ENCODE measurements at places on chromosomes 3 and 15.

DNA sequence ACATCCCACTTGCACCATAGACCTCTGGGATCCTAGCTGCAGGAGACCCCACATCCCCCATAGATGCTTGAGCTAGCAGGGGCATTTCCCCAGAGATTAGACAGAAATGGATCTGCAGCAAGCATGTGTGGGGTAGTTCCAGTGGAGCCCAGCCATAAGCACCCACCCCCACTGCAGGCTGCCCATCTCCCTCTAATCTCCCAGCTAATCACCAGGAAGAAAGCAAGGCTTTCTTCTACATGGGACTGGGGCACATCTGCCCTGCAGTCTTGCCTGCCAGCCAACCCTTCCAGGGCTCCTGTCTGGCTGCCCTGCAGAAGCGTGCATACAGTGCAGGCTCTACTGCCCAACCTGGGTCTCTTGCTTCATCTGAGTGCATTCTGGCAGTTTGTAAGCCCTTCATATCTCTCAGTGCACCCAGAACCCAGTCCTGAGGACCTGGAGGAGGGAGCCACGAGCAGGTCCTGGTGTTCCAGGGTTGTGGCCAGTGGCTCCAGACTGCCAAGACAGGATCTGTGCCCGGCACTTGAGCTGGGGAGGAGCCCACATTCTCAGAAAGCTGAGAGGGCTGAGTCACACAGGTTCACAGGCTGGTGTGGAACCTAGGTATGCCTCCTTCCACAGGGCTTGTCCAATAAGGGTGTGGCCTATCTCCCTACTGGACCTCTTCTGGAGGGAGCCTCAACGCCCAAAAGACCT is 49.9 kb upstream of the IGSF11 start:
- no peak for DNase-seq

DNA sequence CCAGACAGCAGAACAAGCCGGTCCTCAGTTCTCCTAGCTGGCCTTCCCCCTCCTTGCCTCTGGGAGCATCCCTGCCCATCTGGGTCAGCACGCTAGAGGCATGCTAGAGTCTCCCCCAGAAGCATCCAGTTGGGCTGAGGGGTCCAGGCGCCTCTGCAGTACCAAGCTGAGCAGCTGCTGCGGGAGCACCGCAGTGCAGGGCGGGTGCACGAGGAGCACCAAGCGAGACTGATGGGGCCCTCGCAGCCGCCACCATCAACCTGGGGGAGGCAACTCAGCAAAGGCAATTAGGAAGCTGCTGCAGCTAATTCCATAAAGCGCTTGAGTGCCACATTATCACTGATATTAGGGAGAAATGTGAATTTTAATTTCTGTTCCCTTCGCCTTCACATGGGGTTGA is 12.4 kb downstream of the CACNA2D3 start:
- no peak for DNase-seq

DNA sequence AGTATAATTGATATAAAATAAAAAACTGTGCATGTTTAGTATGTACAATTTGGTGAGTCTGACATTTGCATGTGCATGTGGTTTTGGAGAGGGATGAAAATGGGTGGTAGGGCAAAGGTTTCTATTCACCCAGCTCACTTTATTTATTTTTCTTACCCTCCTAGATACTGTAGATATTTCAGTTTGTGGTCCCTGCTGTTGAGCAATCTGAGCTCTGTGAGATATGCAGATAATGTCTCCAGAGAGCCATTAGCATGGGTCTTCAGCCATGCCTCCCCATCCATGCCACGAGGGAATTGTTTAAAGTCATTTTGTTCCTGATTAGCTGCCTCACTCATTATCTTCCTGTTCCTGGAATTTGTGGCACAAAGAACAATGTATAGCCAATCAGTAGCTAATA is 44.4 kb upstream of the B3GALNT1 start:
- DNase-seq: no peak

DNA sequence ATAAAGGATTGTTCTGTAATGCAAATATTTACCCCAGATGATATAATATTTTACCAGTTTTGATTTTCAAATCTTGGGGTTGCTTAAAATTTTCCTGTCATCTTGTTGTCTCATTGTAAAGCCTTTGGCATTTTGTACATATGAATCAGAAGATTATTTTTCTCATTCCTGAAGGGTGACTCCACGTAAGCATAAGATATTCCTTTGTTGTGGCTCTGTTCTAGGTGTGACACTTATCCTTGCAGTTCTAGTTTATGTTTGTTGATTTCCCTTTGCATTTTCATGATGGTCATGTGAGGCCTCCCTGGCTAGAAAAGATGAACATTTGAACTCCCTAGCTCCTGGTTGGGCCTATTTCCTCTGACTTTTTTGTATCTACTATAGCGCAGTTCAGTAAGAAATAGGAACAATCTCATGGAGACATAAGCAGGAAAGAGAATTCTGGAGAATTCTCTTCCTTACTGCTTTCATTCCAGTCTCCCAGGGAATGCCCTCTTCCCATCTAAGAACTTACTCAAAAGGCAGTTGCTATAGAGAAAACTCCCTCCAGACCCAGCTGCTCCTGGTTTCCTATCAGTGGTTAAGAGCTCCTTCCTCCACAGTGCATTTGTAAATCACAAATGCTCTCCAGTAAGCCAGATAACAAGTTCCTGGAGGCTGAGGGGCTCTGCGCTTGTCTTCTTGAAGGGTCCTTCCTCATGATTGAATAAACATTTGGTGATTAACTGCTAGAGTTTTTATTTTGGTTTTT is 124.7 kb downstream of the WNT5A start:
- DNase-seq: peak; percentile 42

GRCh38 chr15:101348015-101348414 is 53.0 kb upstream of the SNRPA1 start:
- no peak for DNase-seq

DNA sequence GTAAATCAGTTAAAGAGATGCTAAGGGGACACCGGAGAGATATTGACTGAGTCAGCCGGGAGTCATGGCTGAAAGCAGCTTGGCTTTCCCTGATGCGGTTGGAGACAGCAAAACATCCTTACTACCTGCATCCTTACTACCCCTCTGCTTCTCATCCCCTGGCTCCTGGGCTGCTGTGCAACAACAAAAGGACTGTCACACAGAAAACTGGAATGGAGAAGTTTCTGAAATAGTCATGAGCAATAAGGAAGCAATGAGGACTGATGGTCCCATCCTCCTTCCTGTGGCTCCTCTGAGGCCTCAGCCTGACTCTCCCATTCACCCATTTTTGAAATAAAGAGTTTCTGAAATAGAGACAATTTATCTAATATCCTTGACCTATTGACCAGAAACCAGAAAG is 1.1 kb downstream of the HCLS1 start:
- no peak for DNase-seq

GRCh38 chr3:196951371-196951770 is 9.0 kb upstream of the NCBP2 start:
- DNase-seq: no peak

DNA sequence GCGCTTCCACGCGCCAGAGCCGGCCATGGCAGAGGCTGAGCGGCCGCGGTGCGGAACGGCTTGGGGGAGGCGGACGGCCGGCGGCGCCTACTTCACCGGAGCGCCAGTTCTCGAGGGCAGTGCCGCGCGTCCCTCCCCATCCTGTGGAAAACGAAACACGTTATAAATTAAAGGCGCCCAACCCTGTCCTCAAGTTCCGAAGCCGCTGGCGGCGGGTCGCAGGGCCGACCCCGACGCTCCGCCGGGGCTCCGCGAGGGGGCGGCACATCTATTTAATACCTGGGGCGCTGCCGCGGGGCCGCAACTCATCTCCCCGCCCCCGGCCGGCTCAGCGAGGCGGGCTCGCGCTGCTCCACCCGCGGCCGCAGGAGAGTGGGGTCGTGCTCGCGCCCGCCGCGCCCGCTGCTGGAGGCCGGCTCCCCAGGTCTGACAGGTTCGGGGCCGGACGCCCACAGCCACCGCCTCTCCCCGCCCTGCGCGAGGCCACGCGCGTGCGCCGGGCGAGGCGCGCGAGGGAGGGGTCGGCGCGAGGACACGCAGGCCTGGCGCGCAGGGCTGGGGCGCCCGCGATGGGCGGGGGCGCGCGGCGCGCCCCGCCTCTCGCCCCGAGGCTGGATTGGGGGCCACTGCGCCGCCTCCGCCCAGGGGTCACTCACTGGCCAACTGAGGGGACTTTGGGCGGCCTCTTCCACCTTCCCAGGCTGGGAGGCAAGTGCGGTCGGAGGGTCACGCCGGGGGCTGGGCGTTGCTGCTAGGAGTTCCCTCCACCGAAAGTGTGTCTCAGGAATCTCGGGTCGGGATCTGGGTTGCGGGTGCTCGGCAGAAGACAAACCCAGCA is at the start of gene SLC30A4:
TSS of gene SLC30A4 (minus strand) at position 428 of the 838 bp plus-strand sequence. CDS start at position 27, 401 bp downstream.
- peak; percentile 22 for DNase-seq

GRCh38 chr3:175255698-175256097 is 396.6 kb downstream of the NAALADL2 start:
- DNase-seq: no peak

DNA sequence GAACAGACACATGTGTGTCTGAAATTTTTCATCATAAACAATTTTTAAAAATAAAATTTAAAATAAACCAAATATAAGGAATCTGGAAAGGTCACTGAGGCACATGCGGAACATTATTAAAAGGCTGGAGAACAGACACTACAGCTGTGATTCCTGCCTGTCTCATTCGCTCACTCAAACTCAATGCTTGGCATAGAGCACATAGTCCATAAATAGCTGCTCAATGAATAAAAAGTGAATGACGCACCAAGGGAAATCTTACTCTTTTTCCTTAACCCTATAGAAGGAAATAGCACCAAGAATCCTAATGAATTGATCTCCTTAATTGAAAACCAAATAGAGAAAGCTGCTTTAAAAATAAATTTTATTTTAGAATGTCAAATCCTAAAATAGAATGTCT is 98.4 kb downstream of the FSIP1 start:
- DNase-seq: no peak

DNA sequence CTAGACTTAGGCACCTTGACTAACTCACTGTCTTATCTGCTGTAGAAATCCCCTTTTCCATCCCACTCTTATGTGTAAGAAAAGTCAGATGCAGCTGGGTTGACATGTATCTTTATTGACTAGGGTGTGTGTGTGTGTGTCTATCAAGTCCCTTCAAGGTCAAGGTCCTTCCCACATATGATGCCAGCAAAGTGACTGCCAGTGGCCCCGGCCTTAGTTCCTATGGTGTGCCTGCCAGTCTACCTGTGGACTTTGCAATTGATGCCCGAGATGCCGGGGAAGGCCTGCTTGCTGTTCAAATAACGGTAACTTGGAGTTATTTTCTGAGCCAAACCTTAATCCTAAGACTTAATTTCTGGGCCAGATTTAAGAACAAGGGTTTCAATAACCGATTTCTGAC is 76.3 kb downstream of the DNASE1L3 start:
- no peak for DNase-seq

DNA sequence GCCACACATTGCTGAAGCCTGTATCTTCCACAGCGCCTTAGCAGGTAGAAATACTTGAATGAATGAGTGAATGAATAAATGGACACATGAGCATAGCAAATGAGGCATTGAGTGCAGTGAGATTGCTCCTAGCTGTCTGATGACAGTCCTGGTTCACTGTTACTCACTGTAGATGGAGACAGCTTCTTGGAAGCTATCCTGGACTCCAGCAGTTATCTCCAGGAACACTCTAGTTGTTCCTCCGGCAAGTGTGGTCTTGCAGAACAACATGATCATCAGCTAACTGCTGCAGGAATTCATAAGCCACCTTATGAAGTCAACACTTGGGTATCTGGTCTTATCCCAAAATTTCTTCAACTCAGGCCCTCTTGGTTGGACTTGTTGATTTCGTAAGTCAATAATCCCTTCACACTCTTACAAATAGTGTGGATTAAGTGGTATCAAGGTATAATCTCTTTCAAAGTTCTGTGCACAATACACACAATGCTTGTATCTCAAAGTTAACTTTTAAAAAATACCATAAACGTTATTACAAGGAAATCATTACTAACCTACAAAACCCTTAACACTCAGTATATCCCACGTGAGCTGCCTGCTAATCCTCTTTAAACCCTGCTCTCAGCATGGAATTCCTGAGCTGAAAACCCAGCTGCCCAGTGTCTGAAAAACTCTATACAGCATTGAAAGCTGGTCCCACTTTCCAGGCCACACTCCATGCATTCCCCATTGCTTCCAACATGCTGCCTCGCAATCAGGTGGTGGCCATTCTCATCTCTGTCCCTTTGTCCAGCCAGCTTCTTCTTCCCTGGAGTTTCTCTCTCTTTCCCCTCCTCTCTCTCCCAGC is 14.4 kb upstream of the ZBTB38 start:
- DNase-seq: no peak

DNA sequence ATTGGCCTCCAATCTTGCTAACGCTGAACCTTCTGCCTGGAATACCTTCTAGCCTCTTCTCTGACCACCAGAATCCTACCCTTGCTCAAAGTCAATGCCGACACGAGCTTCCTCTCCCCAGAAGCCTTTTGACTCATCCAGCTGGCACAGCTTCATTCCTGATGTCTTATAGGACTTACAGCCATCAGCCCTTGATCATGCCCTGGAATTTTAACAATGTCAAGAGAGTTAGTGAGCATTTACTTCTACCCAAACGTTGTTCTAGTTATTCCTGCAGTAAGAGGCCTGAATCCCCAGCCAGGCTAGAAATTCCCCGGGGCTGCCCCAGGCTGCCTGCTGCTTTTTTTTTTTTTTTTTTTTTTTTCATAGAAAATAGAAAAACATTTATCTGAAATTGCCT is 3.9 kb downstream of the CYP1A2 start:
- peak; percentile 71 for DNase-seq

GRCh38 chr3:43080726-43081568 is 24.9 kb downstream of the POMGNT2 start:
- no peak for DNase-seq

DNA sequence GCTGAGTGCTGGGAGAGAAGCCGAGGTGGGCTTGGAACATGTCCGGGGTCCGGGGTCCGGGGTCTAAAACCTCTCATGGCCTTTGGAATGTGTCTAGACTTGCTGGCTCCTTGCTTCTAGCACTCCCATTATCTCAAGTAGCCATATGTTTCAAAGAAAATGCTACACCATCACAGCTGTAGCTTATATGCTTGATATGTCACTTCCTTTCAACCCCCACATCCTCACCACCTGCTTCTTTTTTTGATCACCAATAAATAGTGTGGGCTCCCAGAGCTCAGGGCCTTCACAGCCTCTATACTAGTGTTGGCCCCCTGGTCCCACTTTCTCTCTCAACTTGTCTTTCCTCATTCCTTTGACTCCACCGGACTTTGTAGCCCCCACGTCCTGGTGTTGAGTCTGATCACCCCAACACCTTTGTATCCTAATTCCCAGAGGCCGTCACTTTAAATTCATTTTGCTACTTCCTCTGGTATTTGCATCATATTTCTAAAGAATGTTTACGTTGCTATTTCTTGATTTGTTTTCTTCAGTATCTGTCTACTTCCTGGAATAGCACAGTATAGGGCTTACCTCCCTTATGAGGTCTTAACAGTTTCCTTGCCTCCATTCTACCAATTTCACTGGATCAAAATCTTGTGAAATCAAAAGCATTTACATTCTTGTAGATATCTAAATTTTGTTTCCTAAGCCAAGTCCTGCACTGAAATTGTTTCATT is 71.9 kb upstream of the CHRNB4 start:
- DNase-seq: no peak

DNA sequence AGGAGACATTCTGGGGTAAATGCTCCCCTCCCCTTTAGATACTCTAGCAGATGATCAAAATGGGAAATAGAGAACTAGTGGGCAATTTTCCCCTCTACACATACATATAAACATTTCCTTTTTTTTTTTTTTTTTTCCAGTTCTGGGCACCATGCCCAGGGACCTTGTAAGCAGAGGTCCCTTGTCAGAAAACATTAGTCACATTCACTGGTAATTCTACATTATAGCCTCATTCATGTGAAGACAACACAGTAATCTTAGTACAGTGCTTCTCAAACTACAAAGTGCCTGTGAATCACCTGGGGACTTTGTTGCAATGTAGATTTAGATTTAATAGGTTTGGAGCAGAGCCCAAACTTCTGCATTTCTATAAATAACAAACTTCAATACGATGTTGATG is 60.1 kb upstream of the ACTC1 start:
- DNase-seq: peak; percentile 48

GRCh38 chr3:52385157-52385556 is 59.7 kb downstream of the SEMA3G start:
- DNase-seq: no peak

Data from HS-27A (cell line).